Endodermal cell (in vitro differentiated cells): ENCODE measurements at places on chromosomes 2 and 18. TPM values are rescaled to one million over a fixed set of nuclear protein-coding genes. Genes with fewer than 3 reads are reported as not detected.

FEV gene
- not detected in 2 replicates for total RNA-seq

GRCh38 chr2:179825494-179825893 lies 35.9 kb downstream of the ZNF385B start:
- no peak overlapping the region for H3K27ac ChIP-seq
- no peak for DNase-seq
- no peak overlapping the region for H3K4me3 ChIP-seq
- no peaks in the 10 kb centered on the region for H3K36me3 ChIP-seq
- H3K4me1 ChIP-seq, result peaks cover 3% of the 10 kb centered on the region

DNA sequence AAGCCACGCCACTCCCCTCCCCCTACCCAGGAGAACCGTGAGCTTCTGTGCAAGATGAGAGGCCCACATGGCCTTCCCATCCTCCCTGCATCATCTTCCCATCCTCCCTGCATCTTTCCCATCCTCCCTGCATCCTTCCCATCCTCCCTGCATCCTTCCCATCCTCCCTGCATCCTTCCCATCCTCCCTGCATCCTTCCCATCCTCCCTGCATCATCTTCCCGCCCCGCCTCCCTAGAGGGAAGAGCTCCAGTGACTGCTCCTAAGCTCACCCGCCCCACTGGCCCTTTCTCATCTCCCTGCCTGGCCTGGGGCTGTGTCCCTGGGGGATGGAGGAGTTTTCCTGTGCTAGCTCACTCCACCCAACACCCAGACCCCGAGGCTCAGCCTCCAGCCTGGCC lies 93.3 kb upstream of the ASAP2 start:
- no peaks in the 10 kb centered on the region for H3K4me1 ChIP-seq
- no peaks in the 10 kb centered on the region for H3K27me3 ChIP-seq
- H3K4me3 ChIP-seq, result no peak overlapping the region
- DNase-seq, result no peak
- no peaks in the 10 kb centered on the region for H3K36me3 ChIP-seq

DNA sequence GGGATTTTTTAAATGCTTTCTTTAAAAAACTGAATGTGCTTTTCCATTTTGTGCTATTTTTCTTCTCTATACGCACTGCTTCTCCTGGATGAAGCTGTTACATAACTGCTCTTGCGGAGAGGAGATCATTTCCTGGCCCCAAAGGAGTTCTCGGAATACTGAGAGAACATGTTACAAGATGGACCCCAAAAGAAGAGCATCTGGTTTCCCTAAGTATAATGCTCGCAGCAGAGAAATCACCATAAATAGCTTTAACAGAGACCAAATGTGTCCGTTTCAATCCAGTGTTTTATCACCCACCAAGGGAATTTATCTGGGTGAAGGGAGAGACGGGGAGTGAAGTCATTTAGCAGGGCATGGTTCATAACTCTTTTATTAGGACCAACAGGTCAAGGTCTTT lies 80.1 kb downstream of the RBM43 start:
- H3K36me3 ChIP-seq, result no peaks in the 10 kb centered on the region
- no peak for DNase-seq
- H3K27ac ChIP-seq, result no peak overlapping the region
- no peaks in the 10 kb centered on the region for H3K27me3 ChIP-seq
- no peak overlapping the region for H3K4me3 ChIP-seq

DNA sequence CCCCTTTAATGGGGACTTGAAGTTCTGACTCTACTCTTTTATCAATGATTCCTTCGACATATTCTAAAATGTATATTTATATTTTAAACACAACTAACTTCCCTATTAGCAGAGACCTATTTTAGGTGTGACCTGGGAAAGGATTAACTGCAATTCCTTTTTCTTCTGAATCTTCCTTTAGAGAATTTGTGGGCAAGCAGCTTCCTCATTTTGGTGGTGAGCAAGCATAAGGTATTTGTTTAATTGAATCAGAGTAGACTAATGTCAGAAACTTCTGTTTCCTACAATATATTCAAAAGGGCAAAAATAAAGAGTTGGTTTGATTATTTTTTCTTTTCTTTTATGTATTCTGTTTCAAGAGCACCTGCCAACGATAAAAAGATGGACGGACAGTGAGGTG lies 237.0 kb downstream of the IKZF2 start:
- H3K4me1 ChIP-seq, result peaks cover 12% of the 10 kb centered on the region
- no peak overlapping the region for H3K27ac ChIP-seq
- no peaks in the 10 kb centered on the region for H3K36me3 ChIP-seq
- peaks cover 16% of the 10 kb centered on the region for H3K27me3 ChIP-seq
- H3K4me3 ChIP-seq, result no peak overlapping the region
